Hematopoietic multipotent progenitor cell (in vitro differentiated cells): ENCODE measurements at places on chromosomes 4 and X. TPM values are rescaled to one million over a fixed set of nuclear protein-coding genes. Genes with fewer than 3 reads are reported as not detected.

Gene PNMA6F
- not detected for total RNA-seq

Gene BMP3
- total RNA-seq: not detected

Gene EVC
- total RNA-seq: 7.8 TPM

Gene ODAPH
- total RNA-seq: not detected

Gene PSAPL1
- not detected for total RNA-seq

Gene CXorf65
- not detected for total RNA-seq

Gene NPNT
- not detected for total RNA-seq

Gene JAKMIP1
- not detected for total RNA-seq

Gene GPM6B
- total RNA-seq: 0.81 TPM

Gene TMEM144
- 9.2 TPM for total RNA-seq

Gene SSX4
- total RNA-seq: not detected

Gene PROM1
- 264 TPM for total RNA-seq

Gene SPP1
- 2.2 TPM for total RNA-seq

Gene XG
- total RNA-seq: under 0.01 TPM

Gene ITGB1BP2
- total RNA-seq: 1.1 TPM

Gene TMEM255A
- not detected for total RNA-seq

Gene CFAP99
- total RNA-seq: 0.27 TPM

Gene NLGN4X
- total RNA-seq: under 0.01 TPM

Gene ASB12
- 0.81 TPM for total RNA-seq

Gene CXCR3
- total RNA-seq: 0.27 TPM

Gene SASH3
- total RNA-seq: 96.9 TPM

Gene USP51
- total RNA-seq: 9.7 TPM

Gene NUP62CL
- 12.1 TPM for total RNA-seq

Gene FABP2
- total RNA-seq: not detected

Gene ERAS
- total RNA-seq: 0.27 TPM

Gene STIM2
- 17.8 TPM for total RNA-seq

Gene EFNB1
- 13.2 TPM for total RNA-seq

Gene RNF212
- total RNA-seq: 1.1 TPM

Gene SULT1B1
- 0.27 TPM for total RNA-seq

Gene FAM13A
- 8.6 TPM for total RNA-seq

Gene CFP
- total RNA-seq: 23.7 TPM

Gene FDCSP
- total RNA-seq: not detected

Gene IL21
- total RNA-seq: not detected

Gene CHRDL1
- 5.9 TPM for total RNA-seq

Gene SHROOM4
- 2.4 TPM for total RNA-seq

Gene PABPC5
- under 0.01 TPM for total RNA-seq
